ENCODE measurements at places on chromosomes 13 and 19.

GRCh38 chr19:3099347-3100145 lies 5.4 kb downstream of the GNA11 start:
- DNase-seq, result peak; percentile 72

DNA sequence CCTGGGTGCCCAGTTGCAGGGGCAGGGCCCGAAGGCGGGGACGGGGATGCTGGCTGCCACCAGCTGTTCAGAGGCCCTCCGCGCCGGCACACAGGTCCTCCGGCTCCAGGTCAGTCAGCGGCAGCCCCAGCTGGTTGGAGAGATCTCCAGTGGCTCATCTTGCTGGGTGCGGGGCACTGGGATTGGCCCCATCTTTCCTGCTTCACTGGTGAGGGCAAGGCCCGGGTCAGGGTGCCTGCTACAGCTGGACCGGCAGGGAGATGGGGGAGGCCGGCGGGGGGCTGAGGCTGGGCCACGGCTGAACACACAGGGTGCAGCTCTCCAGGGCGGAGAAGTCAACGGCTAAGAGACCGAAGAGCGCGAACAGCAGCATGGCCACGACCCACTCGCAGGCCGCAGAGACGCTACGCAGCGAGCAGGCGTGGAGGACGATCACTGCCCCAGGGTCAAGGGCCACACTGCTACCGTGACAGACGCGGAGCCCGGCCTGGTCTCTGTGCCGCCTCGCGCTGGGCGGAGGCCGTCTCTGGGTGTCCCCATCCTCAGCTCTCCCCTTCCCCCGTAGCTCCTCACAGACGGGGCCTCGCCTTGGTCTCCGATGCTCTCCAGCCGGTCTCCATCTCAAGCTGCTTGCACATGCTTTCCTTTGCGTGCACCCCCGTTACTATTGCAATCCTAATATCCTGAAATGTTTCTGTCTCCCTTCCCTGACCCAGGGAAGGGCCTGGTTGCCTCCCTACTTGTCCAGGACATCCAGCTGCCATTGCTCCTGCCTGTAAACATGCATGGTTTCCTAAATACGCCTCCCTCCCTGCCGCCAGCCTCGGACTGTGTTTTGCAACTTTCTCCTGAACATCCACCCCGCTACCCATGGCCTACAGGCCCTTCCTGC lies 12.3 kb downstream of the TMEM150B start:
- no peak for DNase-seq

GRCh38 chr13:108586826-108587225 lies 42.6 kb upstream of the MYO16 start:
- DNase-seq, result no peak

GRCh38 chr19:18416778-18417249 lies 2.4 kb upstream of the SSBP4 start:
- DNase-seq, result peak; percentile 89

DNA sequence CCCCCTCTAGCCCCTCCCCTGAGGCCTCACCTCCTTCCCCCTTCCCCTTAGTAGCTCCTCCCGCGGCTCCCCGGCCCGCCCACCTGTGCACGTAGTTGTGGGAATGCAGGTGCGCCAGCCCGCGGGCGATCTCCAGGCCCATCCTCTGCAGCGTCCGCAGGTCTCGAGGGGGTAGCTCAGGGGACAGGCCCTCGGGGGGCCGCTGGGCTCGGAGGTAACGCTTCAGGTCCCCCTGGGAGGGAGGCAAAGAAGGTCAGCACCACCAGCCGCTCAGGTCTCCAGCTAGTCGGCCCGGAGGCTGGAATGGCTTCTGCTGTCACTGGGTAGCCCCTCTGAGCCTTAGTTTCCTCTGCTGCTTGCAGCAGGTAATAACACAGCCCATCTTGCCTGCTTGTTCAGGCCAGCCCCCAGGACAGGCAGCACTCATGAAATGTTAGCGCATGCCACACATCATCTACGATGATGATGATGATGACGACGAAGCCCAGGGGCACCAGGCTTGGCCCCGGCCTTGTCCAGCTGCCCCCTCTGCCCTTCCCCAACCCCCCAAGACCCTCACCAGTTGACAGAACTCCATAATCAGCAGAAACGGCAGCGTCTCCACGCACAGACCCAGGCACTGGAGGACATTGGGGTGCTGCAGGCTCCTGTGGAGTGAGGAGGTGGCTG lies 9.2 kb downstream of the LMTK3 start:
- no peak for DNase-seq

DNA sequence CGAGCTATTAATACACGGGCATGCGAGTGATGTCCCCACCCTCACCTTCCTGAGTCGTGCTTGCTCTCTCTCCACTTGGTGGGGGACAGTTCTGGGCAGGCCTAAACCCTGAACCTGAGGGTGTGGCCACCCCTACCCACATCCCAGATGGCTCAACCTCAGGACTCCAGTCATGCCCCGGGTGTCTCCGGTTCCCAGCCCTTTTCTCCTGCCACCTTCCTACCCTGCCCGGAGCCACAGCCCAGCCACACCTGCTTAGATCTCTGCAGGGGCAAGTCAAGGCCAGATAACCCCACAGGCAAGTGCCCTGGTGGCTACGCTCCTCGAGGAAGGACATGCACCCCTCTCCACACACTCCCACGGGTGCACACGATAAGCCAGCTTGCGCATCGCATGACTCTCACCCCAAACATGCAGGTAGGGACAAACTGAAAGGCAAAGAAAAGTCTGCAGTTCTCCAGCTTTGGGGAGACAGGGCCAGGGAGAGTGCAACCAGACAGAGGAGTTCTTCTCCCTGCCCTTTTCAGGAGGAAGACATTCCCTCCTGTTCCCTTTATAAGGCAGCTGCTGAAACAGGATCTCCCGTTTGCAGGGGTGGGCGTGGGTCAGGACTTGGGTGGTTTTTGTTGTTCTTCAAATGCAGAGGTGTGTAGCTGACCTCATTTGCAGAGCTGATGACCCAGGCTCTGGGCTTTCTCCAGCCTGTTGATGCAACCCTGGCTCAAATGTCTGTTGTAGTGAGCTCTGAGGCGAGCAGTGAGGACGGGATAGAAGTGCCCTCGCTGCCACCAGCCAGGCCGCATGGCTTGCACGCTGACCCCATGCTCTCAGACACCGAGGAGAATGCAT lies 88.6 kb downstream of the DPF1 start:
- no peak for DNase-seq

DNA sequence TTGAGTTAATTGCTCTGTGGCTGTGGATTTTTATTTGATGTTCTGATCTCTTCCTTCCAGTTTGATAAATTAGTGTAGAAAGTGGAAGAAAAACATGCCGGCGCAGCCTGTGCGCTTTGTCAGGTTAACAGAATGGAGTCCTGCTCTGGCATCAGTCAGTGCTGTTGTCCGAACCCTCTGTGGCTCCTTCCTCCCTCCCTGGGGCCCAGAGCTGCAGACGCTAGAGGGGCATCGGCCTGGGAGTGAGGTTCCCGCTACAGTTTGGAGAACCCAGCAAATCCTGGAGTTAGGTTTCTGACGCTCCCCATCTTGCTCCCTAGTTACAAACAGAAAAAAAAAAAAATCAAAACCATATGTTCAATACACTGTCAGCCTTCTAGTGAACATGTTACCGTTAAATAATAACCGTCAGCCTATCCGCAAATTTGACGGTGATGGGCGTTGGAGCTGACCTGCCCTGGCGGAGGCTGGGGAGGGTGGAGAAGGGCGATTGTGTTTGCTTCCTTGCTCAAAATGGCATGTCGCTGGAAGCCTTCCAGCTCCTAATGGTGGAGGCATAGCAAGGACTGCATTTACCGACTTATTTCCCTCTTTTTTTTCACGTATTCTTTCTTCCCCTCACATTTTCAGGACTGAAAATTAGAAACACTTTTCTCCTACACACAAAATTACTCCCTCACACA lies 13.6 kb downstream of the MBNL2 start:
- DNase-seq, result no peak

- DNase-seq, result no peak
These were observed 12.1 kb upstream of the DACH1 start for GRCh38 chr13:71879129-71879535.

- DNase-seq, result no peak
These were observed 2.3 kb downstream of the MIDN start for GRCh38 chr19:1250437-1251260.

- peak; percentile 68 for DNase-seq
These were observed 555 bp downstream of the SAMD4B start for GRCh38 chr19:39342647-39343305.

DNA sequence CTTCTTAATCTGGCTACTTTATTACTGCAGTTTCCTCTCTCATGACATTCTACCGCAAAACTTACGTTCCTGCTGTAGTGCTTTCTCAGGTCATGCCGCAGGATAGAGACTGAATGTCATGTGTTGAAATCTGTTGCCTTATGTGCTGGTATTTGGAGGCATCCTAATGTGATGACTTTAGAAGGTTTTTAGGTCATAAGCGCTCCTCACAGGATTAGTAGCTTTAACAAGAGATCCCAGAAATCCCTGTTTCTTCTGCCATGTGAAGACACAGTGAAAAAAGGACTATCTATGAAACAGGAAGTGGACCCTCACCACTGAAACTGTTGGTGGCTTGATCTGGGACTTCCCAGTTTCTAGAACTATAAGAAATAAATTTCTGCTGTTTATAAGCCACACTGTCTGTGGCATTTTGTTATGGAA lies 209.3 kb downstream of the LACC1 start:
- no peak for DNase-seq

- DNase-seq, result peak; percentile 65
These were observed 386 bp downstream of the VAV1 start for GRCh38 chr19:6772866-6773322.

- no peak for DNase-seq
These were observed 518.8 kb downstream of the MYO16 start for GRCh38 chr13:109148243-109148642.

DNA sequence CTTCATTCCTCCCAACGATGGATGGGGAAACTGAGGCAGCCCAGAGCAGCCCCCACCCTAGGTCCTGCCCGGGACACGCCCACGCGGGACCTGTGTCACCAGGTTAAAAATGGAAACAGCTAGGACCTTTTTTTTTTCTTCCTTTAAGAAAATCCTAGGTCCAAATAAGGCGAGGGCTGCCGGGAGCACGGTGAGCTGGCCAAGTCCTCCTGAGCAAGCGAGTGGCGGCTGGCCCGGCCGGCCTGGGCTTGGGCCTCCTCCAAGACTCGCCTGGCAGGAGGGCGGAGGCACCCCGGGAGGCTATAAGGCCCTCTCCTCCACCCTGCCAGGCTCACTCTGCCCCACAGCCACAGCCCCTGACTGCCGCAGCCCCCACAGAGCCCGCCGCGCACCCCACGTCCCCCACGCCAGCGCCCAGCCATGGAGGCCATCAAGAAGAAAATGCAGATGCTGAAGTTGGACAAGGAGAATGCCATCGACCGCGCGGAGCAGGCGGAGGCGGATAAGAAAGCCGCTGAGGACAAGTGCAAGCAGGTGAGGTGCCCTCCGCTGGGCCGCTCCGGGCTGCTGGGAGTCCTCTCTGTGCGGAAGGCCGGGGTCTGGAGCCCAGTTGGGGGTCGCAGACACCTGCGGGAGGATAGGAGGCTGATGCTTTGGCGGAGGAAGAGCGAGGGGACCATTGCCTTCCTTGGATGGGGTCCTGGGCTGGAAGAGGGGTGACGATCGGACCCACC lies 8.9 kb upstream of the TPM4 start:
- no peak for DNase-seq

DNA sequence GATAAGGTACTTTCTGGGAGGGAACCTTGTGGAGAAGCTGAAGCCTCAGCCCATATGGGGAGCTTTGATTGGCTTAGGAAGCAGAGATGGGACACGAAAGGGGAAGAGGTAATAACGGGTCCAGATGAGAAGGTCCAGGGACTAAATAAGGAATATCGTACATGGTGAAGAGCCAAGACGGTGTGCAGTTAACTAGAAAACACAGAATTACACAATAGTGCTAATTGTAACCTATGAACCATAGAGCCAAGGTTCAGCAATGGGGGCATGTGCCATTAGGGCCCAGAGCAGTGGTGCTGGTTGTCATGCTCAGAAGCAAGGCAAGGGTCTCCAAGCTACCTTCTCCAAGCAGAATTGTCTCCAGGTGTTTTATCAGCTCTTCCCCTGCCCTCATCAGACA lies 106.1 kb downstream of the IRS2 start:
- DNase-seq, result no peak

DNA sequence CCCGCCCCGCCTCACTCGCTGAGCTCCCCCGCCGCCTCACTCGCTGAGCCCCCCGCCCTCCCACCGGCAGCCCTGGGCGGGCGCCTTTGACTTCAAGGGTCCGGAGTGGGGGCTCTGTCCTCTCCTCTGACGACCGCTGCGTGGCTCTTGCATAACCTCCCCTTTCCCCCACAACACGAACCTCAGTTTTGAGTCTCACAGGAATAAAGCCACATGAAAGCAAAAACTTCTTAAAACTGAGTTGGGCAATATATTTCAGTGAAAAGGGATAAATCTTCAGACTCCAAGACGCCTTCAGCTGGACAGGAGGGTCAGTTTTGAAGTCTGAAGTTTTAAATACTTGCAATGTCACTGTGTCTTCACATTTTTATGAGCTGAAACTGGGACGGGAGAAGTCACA lies 70.6 kb upstream of the C13orf46 start:
- no peak for DNase-seq

GRCh38 chr13:73610799-73611592 lies 523.2 kb downstream of the KLF12 start:
- DNase-seq, result no peak

GRCh38 chr19:42275103-42275502 lies 6.1 kb downstream of the CIC start:
- DNase-seq, result no peak

GRCh38 chr13:74184283-74184682 lies 50.1 kb upstream of the KLF12 start:
- DNase-seq, result no peak

DNA sequence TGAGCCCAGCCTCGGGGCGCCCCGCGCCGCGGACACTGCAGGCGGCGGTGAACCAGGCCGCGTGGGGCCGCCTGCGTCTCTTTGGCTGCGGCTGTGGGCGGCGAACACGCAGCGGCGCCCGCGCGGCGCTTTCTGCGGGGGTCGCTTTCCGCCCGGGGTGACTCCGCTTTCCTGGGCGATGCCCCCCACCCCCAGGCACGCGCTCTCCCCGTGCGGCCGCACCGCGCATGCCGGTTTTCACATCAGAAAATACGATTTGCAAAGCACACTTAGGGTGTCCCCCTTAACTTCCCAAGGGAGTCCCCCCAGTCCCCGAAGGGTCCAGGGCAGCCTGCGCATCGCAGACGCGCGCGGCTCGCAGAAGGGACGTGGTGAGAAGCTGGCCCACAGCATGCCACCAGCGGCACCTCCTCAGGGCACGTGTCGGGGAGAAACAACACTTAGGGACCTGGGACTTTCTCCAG lies 5.3 kb downstream of the F7 start:
- no peak for DNase-seq

- DNase-seq, result no peak
These were observed 60.9 kb downstream of the PEX11G start for GRCh38 chr19:7427944-7428343.

- no peak for DNase-seq
These were observed 168.3 kb upstream of the RNF113B start for GRCh38 chr13:98345107-98345935.

GRCh38 chr19:41324921-41325639 lies 15.1 kb downstream of the CCDC97 start:
- no peak for DNase-seq

Measured in posterior cingulate gyrus (tissue), 11 donors.